ENCODE measurements at places on chromosomes 3 and 15. TPM values are rescaled to one million over a fixed set of nuclear protein-coding genes. Genes with fewer than 3 reads are reported as not detected.

SKOR1 gene
- total RNA-seq = under 0.01 TPM

ZNF385D gene
- 0.96 TPM for total RNA-seq

FOXL2NB gene
- under 0.01 TPM for total RNA-seq

SHC4 gene
- 6.5 TPM for total RNA-seq

PLS1 gene
- 2.5 TPM for total RNA-seq

BUB1B gene
- total RNA-seq = 37.4 TPM

RHCG gene
- under 0.01 TPM for total RNA-seq

SCAANT1 gene
- total RNA-seq = not detected

IL17RC gene
- total RNA-seq = 27.6 TPM

RARB gene
- total RNA-seq = 52.7 TPM

COL7A1 gene
- 9.8 TPM for total RNA-seq

RAB11A gene
- 166 TPM for total RNA-seq

MOBP gene
- total RNA-seq = under 0.01 TPM

C15orf39 gene
- 2.3 TPM for total RNA-seq

IGSF10 gene
- total RNA-seq = under 0.01 TPM

SSUH2 gene
- not detected for total RNA-seq

LRRIQ4 gene
- 0.19 TPM for total RNA-seq

SLC9C1 gene
- total RNA-seq = 0.56 TPM

HYAL1 gene
- 0.96 TPM for total RNA-seq

IL5RA gene
- not detected for total RNA-seq

WNT5A gene
- 36.4 TPM for total RNA-seq

RASSF1 gene
- total RNA-seq = 49.3 TPM

Data from regular cardiac myocyte (primary cell).